ENCODE measurements at places on chromosomes 12 and 14.

DNA sequence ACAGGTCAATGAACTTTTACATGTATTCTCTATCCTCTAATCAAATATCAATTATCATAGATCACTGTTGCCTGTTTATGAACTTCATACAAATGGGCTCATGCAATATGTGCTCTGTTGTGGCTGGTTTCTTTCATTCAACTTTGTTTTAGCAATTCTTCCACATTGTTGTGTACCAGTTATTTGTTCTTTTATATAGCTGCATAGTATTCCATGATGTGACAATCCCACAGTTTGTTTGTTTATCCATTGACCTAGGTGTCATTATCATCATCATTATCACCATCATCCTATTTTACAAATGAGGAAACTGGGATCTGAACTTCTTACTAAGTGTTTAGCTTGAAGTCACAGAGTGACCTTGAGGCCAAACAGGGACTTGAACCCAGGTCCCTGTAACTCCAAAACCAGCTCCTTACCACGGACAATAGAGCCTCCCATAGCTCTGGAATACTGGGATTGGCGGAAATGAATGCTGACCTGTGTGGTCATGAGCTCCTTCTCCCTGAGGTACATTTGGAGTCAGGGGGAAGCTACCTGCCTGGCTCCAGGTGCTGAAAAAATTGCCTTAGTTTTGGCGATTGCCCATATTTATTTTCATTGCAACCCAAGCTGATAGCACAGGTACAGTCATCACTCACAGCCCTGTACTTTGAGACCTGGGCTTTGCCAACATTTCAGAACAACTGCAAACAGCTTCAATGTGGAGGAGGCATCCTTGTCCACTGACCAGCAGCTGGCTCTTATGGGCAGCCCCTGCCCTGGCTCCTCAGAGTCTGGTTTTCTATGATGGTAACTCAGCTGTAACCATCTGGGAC, 9.2 kb downstream of the ZFP36L1 start:
- no peak for DNase-seq

DNA sequence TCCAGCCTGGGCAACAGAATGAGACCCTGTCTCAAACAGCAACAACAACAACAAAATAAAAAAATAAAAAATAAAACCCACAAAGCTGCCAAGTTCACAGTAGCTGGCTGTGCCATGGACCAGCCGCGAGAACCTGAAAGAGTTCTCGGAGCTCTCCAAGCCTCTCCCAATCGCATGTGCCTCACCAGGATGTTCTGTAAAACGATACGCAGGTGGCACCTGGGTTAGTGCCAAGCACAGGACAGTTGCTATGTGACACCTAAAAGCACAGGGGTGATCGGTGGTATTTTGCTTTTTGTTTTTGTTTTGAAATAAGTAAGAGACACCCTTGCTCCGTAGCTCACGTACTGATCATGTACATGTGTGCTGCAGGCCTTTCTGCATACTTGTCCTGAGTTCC, 52.4 kb downstream of the RFLNA start:
- no peak for DNase-seq

DNA sequence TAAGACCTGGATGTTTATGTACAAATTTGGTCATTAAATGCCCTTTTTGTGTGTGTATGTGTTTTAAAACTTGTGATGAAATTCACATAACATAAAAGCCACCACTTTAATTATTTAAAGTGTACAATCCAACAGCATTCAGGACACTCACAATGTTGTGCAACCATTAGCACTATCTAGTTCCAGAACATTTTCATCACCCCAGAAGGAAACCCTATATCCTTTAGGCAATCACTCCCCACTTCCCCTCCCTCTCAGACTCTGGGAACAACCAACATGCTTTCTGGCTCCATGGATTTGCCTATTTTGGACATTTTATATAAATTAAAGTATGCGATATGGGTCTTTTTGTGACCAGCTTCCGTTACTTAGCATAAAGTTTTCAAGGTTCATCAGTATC, 124.6 kb downstream of the TTC7B start:
- DNase-seq, result no peak

GRCh38 chr12:125142601-125143000, 77.4 kb downstream of the AACS start:
- no peak for DNase-seq

- DNase-seq, result no peak
These were observed 3.7 kb upstream of the ZFP36L1 start for GRCh38 chr14:68796418-68797101.

GRCh38 chr14:90382491-90383125, 14.2 kb upstream of the CALM1 start:
- DNase-seq, result peak; percentile 64

GRCh38 chr12:96774496-96775256, 132.4 kb upstream of the NEDD1 start:
- no peak for DNase-seq

- no peak for DNase-seq
These were observed 88.0 kb upstream of the GSC start for GRCh38 chr14:94857950-94858349.

- DNase-seq, result no peak
These were observed 528.8 kb downstream of the NRXN3 start for GRCh38 chr14:78698991-78699390.

GRCh38 chr12:47984331-47984801, 19.9 kb downstream of the COL2A1 start:
- no peak for DNase-seq

DNA sequence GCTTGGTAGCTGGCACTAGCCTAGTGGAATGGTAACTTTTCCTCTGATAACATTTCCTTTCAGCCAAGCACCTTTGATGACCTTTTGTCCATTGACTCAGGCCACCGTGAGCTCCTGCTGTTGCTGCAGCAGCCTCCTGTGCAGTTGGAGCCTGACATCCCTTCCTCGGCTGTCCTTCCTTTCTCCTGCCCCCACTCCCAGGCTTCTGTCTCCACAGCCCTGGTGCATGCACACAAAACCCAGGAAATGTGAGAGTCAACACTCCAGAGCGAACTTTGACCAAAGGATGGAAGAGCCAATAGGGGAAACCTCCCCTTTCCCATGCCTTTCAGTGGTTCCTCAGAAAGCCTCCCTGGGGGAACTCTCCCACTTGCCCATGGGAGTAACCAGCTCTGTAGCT, 115.0 kb downstream of the TMEM260 start:
- DNase-seq, result no peak

DNA sequence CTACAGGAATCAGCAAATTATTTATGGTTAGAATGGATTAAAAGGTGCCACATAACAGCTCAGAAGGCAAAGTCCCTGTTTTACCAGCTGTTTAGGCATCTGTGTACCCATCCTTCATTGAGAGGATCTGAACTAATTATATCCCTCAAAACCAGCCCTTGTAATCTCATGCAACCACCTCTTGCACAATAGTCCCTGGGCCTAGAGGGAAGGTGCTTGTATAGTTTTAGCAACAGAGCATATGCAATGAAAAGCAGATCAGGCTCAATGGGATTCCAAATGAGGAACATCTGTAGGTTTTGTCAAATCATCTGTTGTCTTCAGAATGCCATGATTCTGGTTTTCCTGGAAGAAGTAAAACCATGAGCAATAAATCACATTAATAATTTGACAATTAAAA, 26.0 kb upstream of the GLIPR1L2 start:
- DNase-seq, result no peak

DNA sequence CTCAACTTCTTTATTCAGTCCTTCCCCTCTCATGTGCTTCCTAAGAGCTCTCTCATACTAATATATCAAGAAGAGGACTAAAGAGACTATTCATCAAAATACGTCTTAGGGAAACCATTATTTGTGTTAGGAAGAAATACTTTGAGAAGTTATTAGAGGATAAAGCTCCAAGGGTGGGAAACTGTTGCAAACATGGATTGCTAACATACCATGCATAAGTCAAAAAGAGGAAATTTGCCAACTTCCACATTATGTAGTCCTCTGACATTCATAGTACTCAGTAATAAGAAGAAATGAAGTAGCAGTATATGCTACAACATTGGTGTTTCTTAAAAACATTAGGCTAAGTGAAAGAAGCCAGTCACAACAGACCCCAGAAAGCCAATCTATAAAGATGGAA, 128.8 kb upstream of the CLEC14A start:
- DNase-seq, result no peak

All from activated CD4-positive, alpha-beta T cell treated with anti-CD3 and anti-CD28 coated beads, Interleukin-10, Interleukin-2, amounts not matched to agents 100 ng/mL and 50 ng/mL, durations not matched to agents 16 hours and 8 hours (primary cell).